ENCODE measurements at places on chromosomes 16 and 17. TPM values are rescaled to one million over a fixed set of nuclear protein-coding genes. Genes with fewer than 3 reads are reported as not detected.

Gene CACNA1G
- 0.32 TPM for total RNA-seq

Gene CCL3
- total RNA-seq = not detected

Gene GUCY2D
- total RNA-seq = 0.09 TPM

Gene HCRT
- not detected for total RNA-seq

Gene CX3CL1
- under 0.01 TPM for total RNA-seq

Gene SLC22A31
- not detected for total RNA-seq

Gene OR2C1
- total RNA-seq = 0.43 TPM

Gene CA4
- total RNA-seq = not detected

Gene KRT13
- 0.17 TPM for total RNA-seq

Gene ADAD2
- not detected for total RNA-seq

Gene RAB26
- total RNA-seq = 5.5 TPM

Gene CDK3
- 3.0 TPM for total RNA-seq

Gene CDH13
- total RNA-seq = 6.2 TPM

Gene OR1A1
- not detected for total RNA-seq

Gene CEP295NL
- 2.8 TPM for total RNA-seq

Gene HS3ST3A1
- 11.2 TPM for total RNA-seq

Gene SLC4A1
- total RNA-seq = not detected

Gene GNAO1
- total RNA-seq = 0.09 TPM

Gene SPATA22
- total RNA-seq = not detected

Gene TOM1L1
- 7.1 TPM for total RNA-seq

Gene POLDIP2
- total RNA-seq = 47.1 TPM

Gene NPIPB12
- 7.4 TPM for total RNA-seq

Gene KANSL1
- total RNA-seq = 83.5 TPM

Gene PLEKHH3
- 10.1 TPM for total RNA-seq

Gene ASPA
- 3.3 TPM for total RNA-seq

Gene SLC47A2
- not detected for total RNA-seq

Gene CLEC18B
- 0.47 TPM for total RNA-seq

Gene FHOD1
- total RNA-seq = 8.2 TPM

Measured in bronchial smooth muscle cell (primary cell).